ENCODE measurements at places on chromosomes 12 and 14.

GRCh38 chr14:71748196-71748595, 184.0 kb upstream of the RGS6 start:
- DNase-seq, result no peak

- no peak for DNase-seq
Observed at GRCh38 chr12:92556637-92557421, 146.0 kb upstream of the PLEKHG7 start.

DNA sequence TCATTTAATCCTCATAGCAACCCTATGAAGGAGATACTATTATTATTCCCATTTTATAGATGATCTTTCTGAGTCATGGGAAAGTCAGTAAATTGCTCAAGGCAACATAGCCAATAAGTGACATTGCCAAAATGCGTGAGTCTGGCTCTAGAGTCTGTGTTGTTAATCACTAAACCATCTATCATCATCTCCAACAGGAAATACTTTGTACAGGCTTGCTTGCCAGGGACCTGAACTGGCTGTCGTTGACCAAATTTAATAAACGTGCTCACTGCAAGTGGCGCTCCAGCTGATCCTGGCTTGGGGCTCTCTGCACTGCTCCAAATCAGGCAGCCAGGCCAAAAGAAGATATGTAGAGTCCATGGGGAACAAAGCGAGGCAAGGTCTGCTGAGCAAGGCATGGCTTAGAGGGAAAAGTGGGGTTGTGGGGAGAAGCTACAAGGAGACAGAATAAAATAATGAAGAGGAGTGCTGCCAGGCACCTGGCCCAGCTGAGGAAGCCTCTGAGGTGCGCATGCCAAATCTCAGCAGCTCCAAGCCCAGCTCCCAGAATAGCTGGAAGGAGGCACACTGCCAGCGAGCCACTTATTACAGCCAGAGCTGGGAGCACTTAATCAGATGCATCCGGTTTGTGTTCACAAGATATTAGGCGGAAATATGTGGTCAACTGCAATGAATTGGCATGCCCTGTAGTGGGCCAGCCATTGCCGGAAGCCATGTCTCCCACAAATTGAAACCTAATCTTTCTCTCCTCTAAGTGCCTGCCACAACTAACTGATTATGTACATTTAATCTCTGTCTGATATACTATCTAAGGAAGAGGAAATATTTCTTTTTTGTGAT, 43.3 kb upstream of the PTPRO start:
- no peak for DNase-seq

DNA sequence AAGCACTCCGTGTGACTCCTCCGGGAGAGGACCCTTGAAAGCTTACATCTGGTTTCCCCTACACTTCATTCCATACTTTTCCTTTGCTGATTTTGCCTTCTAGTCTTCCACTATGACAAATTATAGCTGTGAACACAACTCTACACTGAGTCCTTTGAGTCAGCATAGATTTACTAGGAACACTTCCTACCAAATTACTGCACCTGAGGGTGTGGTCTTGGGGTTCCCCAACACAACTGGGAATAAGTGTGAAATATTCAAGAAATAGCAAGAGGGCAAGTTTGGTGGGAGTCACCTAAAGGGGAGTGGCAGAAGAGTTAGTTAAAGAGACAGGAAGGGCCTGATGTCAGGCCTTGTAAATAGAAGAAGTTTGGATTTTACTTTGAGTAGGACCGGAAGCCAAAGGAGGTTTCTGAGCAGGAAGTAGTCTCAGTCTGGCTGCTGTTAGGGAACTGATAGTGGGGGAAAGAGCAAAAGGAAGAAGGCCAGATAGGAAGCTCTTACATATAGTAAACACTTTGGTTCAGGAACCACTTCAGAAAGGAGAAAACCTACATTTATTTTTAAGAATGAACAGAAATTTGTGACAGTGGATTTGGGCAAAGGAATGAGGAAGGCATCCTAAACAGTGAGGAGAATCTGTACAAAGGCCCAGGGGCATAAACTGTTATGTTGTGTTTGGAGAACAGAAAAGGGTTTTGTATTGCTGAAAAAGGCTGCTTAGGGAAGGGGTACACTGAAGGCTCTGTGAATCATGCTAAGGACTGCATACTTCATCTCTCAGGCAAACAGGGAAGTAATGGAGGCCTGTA, 14.2 kb downstream of the SEL1L start:
- no peak for DNase-seq

- no peak for DNase-seq
Observed at GRCh38 chr12:70982991-70983390, 62.5 kb upstream of the PTPRR start.

- DNase-seq, result no peak
Observed at GRCh38 chr12:59580050-59580449, 15.8 kb upstream of the SLC16A7 start.

- no peak for DNase-seq
Observed at GRCh38 chr14:96203635-96204034, 1.0 kb upstream of the BDKRB2 start.

GRCh38 chr12:132116709-132117557, 27.2 kb downstream of the DDX51 start:
- no peak for DNase-seq

GRCh38 chr14:69268223-69268622, 8.3 kb downstream of the GALNT16 start:
- no peak for DNase-seq

DNA sequence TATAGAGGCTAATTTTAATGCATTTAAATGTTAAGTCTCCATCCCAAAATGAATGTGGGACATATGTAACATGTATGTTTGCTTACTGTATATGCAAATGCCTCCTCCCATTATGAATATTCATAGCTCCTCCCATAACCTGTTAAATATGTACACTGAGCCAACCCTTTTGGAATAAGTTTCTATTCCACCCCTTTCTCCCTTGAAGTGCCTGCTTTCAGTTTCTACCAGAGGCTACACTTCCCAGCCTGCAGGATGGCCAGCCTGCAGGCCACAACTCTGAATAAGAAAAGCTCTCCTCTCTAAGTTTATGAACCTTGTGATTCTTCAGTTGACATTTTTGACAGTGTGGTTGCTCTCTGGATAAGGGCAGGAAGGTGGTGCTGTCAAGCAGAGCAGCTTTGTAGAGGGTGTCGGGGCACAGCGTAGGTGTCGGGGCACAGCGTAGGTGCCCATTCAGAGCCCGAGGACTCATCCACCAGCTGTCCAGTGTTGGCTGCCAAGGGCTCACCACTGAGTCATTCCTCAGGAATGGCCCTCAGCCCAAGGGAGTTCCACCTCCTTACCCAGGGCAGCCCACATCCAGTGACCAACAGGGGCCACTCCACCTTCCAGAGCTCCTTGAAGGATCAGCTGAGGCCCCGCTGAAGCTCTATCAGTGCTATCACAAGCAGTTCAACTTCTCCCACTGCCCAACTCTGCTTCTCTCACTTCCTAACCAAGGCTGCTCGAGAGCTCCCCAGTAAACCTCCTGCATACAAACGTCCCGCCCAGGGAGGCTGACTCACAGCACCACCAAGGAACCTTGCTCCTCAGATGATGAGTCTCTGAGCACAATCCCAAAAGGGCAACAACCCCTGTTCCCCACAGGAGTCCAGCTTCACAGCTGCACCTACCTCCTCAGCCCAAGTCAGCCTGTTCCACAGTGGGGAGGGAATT, 31.4 kb downstream of the VWF start:
- DNase-seq, result no peak

DNA sequence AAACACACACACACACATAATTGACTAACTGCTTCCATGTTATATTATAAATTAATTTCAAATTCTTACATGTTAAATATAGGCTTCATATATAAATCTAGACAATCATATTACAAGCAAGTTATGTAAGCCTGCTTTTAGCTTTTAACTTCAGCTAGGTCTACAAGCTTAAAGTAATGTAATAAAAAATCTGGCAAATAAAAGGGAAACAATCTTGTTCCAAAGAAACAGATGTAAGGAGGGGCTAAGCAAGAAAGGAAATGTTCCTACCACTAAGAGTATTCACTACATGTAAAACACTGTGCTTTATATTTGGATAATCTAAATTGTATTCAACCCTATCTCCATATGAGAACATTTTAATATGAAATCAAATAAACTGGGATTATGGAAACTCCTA, 110.4 kb downstream of the SLC6A15 start:
- DNase-seq, result no peak

DNA sequence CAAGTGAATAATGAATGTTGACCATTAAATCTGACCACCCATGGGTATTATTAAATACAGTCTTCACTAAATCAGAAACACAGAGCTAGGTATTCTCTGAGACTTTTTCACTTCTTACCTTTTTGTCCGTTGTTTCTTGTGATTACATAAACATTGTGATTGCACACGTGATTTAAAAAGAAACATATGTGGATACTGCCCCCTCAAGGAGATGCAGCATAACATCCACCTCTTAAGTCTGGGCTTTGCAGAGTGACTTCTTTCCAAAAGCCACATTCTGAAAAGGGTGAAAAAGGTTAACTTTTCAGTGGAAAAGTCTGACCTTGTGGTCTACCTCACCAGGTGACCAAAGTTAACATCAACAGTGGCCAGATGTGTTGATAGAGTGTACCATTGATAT, 185.5 kb upstream of the FAR2 start:
- DNase-seq, result no peak

- DNase-seq, result no peak
Observed at GRCh38 chr12:3454780-3455179, 36.2 kb upstream of the PRMT8 start.

DNA sequence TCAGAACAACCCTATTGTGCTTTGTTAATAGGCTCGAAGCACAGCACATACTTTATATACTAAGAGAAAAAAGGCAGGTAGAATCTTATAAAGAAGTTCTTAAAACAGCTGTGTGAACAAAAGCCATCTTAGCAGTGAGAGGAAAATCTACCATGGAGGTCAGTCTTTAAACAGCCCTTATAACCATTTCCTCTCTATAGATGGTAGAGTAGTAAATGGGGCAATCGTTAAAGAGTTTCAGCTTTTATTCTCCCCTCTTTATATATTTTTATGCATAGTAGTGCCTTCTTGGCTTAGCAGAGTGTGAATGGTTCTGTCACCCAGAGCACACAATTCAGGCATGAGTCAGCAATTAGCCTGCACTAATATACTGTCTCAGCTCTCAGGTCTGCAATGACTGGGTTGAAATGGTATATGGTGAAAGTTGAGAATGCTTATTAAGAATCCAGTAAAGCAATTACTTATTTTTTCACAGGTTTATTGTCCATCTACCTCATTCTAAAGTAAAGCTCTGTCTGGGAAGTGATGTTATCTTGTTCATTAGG, 305.0 kb downstream of the NELL2 start:
- DNase-seq, result no peak

DNA sequence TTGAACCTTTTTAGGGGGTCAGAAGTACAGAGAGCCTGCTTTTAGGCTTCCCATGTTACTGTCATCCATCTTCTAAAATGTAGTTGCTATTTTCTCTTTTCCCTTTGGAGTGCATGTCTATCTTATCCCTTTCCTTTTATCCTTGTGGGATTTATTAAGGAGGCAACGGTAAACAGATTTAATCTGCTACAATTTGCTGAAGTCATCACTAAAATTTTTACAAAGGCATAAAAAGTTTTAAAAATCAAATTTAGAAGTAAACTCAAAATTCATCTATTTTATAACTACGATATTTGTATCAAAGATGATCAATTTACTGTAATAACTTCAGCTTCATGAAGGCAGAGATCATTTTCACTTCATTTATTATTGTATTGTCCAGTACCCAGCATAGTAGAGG, 118.7 kb downstream of the RPS6KA5 start:
- DNase-seq, result no peak

GRCh38 chr12:110230655-110231054, 50.4 kb upstream of the ATP2A2 start:
- no peak for DNase-seq

- DNase-seq, result no peak
Observed at GRCh38 chr12:92132288-92132687, 13.4 kb downstream of the BTG1 start.

- DNase-seq, result no peak
Observed at GRCh38 chr12:26833743-26834490, 923 bp upstream of the ITPR2 start.

DNA sequence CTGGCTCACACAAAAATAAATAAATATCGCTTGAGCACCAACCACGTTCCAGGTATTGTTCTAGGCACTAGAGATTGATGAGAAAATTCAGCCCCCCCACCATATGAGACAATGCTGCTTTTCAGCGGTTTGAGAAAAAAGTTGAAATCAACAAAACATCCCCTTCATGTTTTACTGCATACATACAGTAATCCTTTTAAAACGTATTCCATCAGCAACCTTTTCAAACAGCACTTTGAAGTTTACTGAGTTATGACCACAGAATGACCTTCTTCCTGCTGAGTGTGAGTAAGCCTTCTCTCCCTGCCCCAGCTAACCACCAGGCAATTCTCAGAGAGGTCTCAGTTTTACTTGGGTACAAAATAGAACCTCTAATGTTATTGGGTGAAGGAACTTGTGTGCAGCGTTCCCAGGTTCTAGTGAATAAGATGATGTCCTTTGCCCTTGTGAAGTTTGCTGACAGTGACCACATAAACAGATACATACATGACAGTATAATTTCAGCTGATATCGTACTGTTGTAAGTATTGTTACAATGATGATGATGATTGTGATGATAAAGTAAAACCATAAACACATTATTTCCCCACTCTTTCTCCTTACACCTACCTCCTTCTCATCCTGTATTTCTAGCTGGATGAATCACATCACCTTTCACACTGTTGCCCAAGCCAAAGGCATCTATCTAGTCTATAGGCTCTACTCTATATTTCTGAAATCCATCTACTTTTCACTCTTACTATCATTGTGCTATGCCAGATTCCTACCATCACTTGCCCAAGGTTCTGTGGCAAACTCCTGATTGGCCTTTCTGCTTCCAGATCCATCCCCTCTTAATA, 124.4 kb upstream of the KRR1 start:
- DNase-seq, result no peak

DNA sequence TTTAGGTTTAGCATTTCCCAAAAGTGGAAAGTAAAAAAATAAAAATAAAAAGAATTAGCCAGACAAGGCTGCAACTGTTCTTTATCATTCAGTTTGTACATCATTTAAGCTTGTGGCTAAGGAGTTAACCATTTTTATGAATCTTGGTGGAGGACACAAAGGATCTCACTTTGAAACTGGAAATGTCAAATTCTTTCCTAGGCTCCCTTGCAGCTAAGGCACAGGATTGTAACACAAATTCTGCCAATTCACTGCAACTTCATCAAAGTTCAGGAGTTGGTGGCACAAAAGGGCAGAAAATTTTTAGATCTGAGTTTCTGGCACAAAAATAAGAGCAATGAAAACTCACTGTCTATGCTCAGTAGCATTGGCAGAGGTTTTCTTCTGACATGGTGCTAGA, 211.2 kb upstream of the SYT10 start:
- no peak for DNase-seq

GRCh38 chr14:79118291-79118690, 948.1 kb downstream of the NRXN3 start:
- no peak for DNase-seq

DNA sequence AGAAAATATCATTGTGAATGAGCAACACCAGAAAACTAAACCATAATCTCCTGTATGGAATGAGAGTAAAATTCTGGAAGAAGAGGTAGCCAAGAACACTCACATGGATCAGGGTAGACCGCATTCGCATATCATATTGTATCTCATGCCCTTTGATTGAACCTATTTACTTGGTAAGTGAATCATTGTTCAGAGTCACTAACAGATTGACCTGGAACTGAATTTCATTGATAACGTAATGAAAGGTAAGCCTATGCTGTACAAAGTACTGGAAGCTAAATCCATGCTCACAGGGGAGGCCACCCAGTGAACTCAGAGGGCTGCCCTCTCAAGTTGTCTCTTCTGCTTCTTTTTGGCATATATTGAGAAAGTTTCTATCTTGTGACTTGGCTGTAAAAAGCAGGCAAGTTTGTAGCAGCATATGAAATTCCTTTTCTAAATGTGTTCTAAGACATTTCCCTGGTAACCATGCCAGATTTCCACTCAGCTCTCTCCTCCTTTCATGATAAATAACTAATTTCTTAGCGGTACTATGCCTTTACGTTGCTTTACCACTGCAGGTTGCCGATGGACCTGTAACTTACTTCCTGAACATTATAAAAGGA, 91.4 kb downstream of the PLCZ1 start:
- no peak for DNase-seq

All from vagina (tissue), 2 donors.